LHCN-M2 (cell line): ENCODE measurements at places on chromosomes 13 and 19. TPM values are rescaled to one million over a fixed set of nuclear protein-coding genes. Genes with fewer than 3 reads are reported as not detected.

DNA sequence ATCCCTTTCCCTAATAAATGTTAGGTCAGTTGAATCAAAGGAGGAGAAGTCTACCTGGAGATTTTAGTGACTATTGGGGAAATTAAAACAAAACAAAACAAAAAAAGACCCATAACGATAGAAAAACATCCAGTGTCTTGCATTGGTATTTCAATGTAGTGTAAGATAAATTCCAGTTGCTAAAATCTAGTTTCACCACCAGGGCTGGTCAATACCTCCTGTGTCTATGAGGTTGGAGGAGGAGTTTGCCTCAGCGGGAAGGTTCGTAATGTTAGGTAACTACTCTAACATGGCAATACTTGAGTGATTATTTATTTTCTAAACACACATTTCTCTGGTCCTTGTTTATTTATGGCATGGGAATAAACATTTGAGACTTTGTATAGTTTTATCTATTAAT lies 483.2 kb downstream of the FGF9 start:
- no peak for DNase-seq

DNA sequence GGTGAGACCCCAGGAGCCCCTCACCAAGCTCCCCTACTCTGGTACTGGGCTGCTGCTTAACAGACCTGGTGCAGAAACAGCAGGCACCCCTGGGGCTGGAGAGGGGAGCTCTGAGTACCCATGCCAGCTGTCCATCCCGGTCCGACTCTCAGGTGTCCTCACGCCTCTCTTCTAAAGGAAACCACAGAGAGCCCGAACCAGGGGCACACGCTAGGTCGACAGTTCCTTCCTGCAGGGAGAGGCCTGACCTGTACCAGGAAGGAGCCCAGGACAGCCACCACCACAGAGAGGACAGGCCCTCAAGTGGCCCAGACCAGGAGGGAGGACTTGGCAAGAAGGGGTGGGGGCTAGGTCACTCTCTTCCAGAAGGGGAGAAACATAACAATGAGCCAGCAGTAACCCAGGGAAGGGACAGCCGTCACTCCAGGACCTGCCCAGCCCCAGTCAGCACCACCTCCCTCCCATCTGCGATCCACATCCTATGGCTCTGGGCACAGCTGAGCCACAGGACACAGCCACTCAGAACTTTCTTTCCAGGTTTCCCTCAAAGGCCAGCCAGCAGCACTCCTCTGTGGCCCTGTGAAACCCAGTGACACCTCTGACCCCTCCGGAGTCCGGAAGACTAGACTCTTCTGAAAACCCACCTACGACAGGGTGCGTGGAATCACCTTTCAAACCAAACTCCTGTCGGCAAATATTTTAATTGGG lies 13.0 kb upstream of the SLC35E1 start:
- no peak for DNase-seq

RAD23A gene
- total RNA-seq: 158 and 176 TPM in 2 replicates

- DNase-seq: no peak
Observed at GRCh38 chr19:6890401-6890913, 3.1 kb downstream of the ADGRE1 start.

CEACAM4 gene
- total RNA-seq: not detected in 2 replicates

DNA sequence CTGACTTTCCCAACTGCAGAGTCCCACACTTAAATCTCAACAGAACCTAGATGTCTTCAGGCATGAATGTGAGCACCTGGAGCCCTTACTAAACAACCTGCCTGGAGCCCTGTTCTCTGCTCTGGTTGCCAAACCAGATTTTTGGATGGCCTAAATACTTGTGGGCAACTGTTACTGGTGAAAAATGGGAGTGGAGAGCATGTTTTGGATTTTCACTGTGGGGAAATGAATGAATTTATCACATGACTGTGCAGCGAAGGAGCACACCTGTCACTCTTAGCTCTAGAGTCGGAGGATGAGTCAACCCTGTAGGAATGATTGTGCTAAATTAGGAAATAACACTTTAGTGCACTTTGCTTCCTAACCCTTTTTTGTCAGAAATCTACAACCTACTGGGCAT lies 30.3 kb downstream of the SHISA2 start:
- DNase-seq: peak; percentile 77

DNA sequence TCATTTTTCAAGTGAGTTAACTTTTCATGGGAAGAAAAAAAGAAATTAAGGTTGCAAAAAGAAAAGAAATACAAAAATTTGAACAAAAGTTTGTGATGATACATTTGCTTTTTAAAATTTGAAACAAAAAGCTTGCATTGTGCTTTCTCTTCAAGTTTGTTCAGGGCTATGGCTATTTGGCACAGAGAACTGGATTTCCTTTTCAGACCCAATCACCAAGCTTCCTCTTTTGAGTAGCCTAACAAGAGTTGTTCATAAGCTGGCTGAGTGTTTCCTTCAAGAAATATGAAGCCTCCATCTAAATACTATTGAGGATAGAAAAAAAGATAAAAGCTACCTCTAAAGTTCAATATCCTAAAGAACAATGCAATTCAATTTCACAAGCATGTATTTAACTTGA lies 787.8 kb downstream of the LIG4 start:
- no peak for DNase-seq

DNA sequence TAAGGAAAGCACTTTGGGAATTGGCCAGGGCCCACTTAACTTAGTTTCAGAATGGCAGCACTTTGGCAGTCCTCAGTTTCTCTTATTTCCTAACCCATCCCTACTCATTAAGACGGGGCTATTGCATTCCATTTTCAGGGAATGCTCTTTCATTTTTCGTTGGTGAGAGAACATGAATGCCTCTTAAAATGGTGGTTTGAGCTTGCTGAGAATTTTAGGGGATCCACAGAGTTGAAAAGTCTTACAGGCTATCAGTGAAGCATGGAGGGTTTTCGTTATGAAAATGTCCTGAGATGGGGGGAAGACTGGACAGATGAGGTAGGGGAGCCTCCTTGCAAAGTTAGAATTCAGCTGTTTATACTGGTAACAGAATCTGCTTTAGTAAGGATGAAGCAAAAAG lies 71.4 kb downstream of the LRCH1 start:
- no peak for DNase-seq

DNA sequence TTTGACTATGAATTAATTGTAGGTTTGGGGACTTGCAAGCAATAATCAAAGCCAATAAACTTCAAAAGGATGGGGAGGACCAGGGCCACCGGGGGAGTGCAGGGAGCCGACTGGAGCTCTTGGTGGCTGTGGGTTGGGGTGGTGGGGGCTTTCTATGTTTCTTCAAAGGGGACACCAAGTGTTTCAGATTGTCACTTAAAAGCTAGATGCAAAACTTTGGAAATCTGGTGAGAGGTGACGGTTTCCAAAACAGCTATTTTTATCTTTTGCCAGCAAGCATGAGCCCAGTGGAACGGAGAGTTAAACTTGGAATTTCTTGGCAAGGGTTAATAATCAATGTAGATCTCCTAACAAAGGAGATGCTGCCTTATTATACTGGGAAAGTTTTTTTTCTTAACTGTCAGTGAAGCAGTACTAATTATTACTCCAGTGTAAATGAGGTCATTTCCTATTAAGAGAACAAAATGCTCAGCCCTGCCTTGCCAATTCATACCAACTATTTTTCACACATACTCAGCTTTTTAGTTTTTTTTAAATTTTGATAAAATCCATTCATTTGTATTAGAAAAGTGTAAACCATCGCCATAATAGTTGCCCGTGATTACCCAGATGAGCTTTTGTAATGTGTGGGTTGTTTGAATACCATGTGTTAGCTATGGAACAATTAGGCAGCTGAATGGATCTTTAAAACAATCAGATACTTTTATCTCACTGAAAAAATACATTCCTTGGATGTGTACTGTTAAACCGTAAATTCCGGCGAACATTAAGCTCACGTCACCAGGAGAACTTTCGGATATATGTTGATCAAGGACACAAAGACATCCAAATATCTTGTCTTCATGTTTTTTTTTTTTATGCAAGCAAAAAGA lies 95.9 kb upstream of the ZNF536 start:
- no peak for DNase-seq

- no peak for DNase-seq
Observed at GRCh38 chr19:10636304-10636972, 11.1 kb downstream of the SLC44A2 start.

FCAR gene
- total RNA-seq: not detected in 2 replicates

DNA sequence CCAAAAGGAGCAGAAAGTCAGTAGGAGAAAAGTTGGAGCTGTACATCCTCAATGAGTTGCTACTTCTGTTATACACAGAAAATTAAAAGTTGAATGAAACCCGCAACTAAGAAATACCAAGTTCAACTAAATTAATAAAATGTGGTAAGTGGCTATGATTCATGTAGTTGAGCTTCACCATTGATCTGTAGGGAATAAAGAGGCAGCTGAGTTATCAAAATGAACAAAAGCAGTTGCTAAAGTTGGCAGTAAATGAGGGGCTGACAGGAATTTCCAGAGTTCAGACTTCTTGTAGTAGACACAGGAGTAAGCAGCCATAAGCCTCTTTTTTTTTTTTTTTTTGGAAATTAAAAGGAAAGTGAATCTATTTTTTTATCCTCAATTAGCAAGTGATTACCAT lies 234.6 kb downstream of the POSTN start:
- DNase-seq: peak; percentile 71

TPTE2 gene
- not detected in 2 replicates for total RNA-seq

TYK2 gene
- total RNA-seq: 78.5 and 97.8 TPM in 2 replicates

DNA sequence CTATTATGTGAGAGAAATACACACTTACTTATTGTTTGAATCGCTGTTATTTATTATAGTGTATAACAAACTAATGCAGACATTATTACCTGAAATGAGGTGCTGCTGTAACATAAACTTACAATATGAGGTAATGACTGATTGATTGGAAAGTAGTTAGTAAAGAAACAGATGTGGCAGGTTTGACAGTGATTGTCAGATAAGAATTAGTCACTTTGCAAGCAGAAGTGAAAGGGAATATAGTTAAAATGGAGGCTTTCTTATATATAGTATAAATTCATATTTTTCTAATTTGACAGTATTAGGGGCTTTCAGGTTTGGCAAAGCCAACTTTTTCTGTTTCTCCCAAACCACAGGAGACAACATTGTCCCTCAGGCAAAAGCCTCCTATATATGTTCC lies 20.6 kb downstream of the MIR17HG start:
- no peak for DNase-seq

C13orf46 gene
- total RNA-seq: 0.11 and 0.13 TPM in 2 replicates
